CD4-positive, alpha-beta T cell (primary cell): ENCODE measurements at places on chromosomes 16 and 17. TPM values are rescaled to one million over a fixed set of nuclear protein-coding genes. Genes with fewer than 3 reads are reported as not detected.

- no peak overlapping the region for H3K27ac ChIP-seq
- H3K4me3 ChIP-seq, result no peak overlapping the region
Measured at GRCh38 chr16:65684230-65684629, 562.4 kb upstream of the CDH11 start.

DNA sequence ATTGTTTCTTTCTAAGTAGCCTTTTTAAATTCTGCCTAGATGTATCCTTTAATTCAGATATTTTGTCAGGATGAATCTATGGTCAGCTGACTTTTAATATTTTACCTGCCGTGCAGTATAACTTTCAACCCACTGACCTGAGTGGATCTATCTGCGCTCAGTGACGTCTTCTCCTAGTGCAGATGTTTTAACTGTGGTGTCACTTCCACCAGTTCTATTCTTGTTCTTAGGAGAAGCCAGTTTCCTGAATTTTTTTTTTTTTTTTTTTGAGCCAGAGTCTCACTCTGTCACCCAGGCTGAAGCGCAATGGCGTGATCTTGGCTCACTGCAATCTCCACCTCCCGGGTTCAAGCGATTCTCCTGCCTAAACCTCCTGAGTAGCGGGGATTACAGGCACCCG, 5.0 kb upstream of the TM4SF5 start:
- H3K27me3 ChIP-seq, result no peaks in the 10 kb centered on the region
- no peak overlapping the region for H3K4me3 ChIP-seq
- peak overlapping the region; percentile 40 for H3K27ac ChIP-seq
- H3K36me3 ChIP-seq, result no peaks in the 10 kb centered on the region
- peaks cover 5% of the 10 kb centered on the region for H3K4me1 ChIP-seq

- no peaks in the 10 kb centered on the region for H3K27me3 ChIP-seq
- no peaks in the 10 kb centered on the region for H3K4me1 ChIP-seq
- no peak overlapping the region for H3K4me3 ChIP-seq
- H3K27ac ChIP-seq, result no peak overlapping the region
- DNase-seq, result no peak
Measured at GRCh38 chr16:48441106-48441505, 55.9 kb upstream of the SIAH1 start.

- H3K4me1 ChIP-seq, result no peaks in the 10 kb centered on the region
- no peaks in the 10 kb centered on the region for H3K36me3 ChIP-seq
- no peak for DNase-seq
Measured at GRCh38 chr16:73171380-73171779, 123.5 kb upstream of the ZFHX3 start.

DNA sequence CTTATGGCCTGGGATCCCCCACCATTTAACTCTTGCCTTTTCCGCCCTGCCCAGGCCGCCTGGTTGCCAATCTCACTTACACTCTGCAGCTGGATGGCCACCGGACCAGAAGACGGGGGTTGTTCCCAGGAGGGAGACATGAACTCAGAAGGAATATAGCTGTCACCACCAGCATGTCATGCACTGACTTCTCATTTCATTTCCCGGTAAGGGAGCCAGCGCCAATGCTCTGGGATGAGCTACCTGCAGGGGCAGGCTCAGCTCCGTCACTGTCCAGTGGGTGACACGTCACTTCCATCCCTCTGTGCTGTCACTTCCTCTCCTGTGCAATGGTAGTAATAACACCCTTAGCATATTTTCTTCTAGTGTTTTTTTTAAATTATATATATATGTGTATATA, 26.7 kb downstream of the ITGAL start:
- H3K27me3 ChIP-seq, result no peaks in the 10 kb centered on the region
- peaks cover 88% of the 10 kb centered on the region for H3K36me3 ChIP-seq
- H3K27ac ChIP-seq, result no peak overlapping the region
- H3K4me1 ChIP-seq, result peaks cover 10% of the 10 kb centered on the region

- no peaks in the 10 kb centered on the region for H3K36me3 ChIP-seq
- no peaks in the 10 kb centered on the region for H3K27me3 ChIP-seq
- H3K27ac ChIP-seq, result no peak overlapping the region
- no peak overlapping the region for H3K4me3 ChIP-seq
- H3K4me1 ChIP-seq, result peaks cover 19% of the 10 kb centered on the region
Measured at GRCh38 chr17:7084088-7084487, 4.0 kb upstream of the CLEC10A start.

- H3K4me3 ChIP-seq, result no peak overlapping the region
- no peak overlapping the region for H3K27ac ChIP-seq
- no peak for DNase-seq
- H3K36me3 ChIP-seq, result no peaks in the 10 kb centered on the region
- H3K27me3 ChIP-seq, result no peaks in the 10 kb centered on the region
- H3K4me1 ChIP-seq, result peaks cover 41% of the 10 kb centered on the region
Measured at GRCh38 chr17:21272881-21273792, 11.4 kb upstream of the MAP2K3 start.

DNA sequence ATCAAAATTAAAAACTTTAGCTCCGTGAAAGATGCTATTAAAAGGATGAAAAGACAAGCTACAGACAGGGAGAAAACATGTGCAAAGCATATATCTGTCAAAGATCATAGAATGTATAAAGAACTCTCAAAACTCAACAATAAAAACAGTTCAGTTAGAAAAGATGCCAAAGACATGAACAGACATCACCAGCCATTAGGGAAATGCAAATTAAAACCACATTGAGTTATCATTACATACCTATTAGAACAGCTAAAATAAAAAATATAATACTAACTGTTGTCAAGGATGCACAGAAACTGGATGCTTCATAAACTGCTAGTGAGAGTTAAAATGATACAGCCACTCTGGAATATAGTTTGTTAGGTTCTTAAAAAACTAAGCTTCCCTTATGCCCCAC, 58.8 kb downstream of the NFATC3 start:
- H3K27ac ChIP-seq, result no peak overlapping the region
- H3K4me1 ChIP-seq, result peaks cover 14% of the 10 kb centered on the region
- H3K27me3 ChIP-seq, result no peaks in the 10 kb centered on the region
- H3K36me3 ChIP-seq, result peaks cover 34% of the 10 kb centered on the region
- no peak overlapping the region for H3K4me3 ChIP-seq

DNA sequence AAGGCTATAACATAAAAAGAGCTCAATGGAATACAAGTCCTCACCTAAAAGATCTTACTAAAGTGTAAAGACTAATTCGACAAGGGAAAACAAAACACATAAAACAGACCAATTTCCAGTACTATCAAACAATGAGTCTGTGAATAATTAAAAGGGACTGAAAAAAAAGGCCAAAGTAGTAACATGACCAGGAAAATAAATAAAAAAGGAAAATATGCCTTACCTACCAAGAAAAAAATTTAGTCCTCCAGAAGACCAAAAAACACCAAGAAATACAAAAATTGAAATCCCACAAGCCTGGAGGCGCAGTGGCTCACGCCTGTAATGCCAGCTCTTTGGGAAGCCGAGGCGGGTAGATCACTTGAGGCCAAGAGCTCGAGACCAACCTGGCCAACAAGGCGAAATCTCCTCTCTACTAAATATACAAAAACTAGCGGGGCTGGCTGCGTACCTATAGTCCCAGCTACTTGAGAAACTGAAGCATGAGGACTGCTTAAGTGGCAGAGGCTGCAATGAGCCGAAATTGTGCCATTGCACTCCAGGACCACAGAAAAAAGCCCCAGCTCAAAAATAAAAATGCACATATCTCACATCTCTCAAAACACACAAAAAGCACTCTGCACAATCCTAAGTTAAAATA, 60.8 kb downstream of the TEX14 start:
- H3K4me1 ChIP-seq, result peaks cover 10% of the 10 kb centered on the region
- no peaks in the 10 kb centered on the region for H3K27me3 ChIP-seq
- H3K36me3 ChIP-seq, result no peaks in the 10 kb centered on the region
- H3K27ac ChIP-seq, result peak overlapping the region; percentile 66

DNA sequence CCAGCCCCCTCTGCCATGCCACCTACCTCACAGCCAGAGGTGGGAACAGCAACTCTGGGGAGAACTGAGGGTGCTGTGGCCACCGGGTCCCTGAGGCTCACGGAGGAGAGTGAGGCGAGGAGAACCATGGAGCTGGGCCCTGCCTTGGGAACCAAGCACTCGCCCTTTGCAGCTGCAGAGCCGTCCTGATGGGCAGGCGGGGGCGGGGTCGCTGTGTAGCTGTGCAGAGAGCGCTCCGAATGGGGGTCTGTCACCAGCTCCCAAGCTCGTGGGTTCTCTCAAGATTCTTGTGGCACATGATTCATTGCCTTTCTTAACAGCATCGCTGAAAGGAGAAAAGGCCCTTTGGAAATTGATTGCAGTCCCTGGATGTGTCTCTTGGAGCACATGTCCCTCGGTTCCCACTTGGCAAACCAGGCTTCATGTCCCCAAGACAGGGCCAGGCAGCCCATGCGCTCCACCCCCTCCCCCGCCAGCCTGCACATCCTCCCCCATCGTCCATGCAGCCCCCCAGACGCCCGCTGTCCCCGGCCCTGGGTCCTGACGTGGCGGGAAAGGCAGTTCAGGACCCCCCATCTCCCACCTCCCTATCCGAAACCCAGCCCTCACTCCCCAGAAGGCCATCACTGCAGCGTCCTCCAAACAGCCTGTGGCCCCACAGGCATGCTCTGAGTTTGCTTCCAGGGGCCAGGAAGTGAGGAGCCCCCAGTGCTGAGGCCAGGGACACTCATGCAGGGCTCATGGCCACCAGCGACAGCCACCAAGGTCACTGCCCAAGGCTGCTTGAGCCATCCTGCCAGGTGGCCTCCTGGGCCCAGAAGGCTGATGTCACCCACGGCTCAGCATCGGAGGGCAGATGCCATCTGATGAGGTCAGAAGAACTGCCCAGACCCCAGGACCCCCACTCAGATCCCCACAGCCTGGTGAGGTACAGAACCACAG, 20.6 kb upstream of the CHMP6 start:
- no peak overlapping the region for H3K27ac ChIP-seq
- H3K4me3 ChIP-seq, result no peak overlapping the region
- no peaks in the 10 kb centered on the region for H3K36me3 ChIP-seq
- DNase-seq, result no peak

DNA sequence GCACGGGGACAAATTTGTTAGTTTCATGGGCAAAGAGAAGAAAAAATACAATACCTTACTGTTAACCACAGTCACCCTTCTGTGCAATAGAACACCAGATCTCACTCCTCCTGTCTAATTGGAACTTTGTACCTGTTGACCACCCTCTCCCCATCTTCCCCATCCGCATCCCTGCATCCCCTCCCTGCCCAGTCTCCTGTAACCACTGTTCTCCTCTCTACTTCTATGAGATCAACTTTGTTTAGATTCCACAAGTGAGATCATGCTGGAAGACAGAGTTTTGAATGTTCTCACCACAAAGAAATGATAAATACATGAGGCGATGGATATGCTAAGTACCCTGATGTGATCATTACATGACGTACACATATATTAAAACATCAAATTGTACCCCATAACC, 47.7 kb downstream of the CLEC16A start:
- H3K4me3 ChIP-seq, result no peak overlapping the region
- H3K4me1 ChIP-seq, result peaks cover 34% of the 10 kb centered on the region
- H3K36me3 ChIP-seq, result peaks cover 54% of the 10 kb centered on the region
- no peak overlapping the region for H3K27ac ChIP-seq
- H3K27me3 ChIP-seq, result no peaks in the 10 kb centered on the region
- no peak for DNase-seq

DNA sequence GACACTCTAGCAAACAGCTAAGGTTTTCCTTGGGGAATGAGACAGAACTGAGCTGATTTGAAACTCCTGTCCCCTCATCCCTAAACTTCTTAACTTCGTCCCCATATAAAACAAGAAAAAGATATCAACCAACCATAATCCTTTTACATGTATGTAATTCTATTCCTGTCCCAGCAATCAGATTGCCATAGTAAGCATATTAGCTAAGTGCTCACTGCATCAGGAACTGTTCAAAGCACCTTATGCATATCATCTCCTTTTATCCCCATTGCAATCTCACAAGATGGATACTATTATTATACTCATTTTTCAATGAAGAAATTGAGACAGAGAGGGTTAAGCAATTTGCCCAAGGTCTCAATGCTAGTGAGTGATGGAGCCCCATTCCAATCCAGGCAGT, 6.8 kb downstream of the KIF18B start:
- H3K36me3 ChIP-seq, result no peaks in the 10 kb centered on the region
- H3K4me3 ChIP-seq, result no peak overlapping the region
- no peak overlapping the region for H3K27ac ChIP-seq
- no peaks in the 10 kb centered on the region for H3K27me3 ChIP-seq
- peaks cover 3% of the 10 kb centered on the region for H3K4me1 ChIP-seq

GRCh38 chr16:12958366-12958765, 57.0 kb downstream of the SHISA9 start:
- no peaks in the 10 kb centered on the region for H3K4me1 ChIP-seq
- DNase-seq, result no peak

GRCh38 chr17:75588596-75589011, 1.0 kb downstream of the MYO15B start:
- H3K4me3 ChIP-seq, result peak overlapping the region; percentile 66
- no peak for DNase-seq
- H3K27ac ChIP-seq, result peak overlapping the region; percentile 55
- H3K36me3 ChIP-seq, result no peaks in the 10 kb centered on the region

DNA sequence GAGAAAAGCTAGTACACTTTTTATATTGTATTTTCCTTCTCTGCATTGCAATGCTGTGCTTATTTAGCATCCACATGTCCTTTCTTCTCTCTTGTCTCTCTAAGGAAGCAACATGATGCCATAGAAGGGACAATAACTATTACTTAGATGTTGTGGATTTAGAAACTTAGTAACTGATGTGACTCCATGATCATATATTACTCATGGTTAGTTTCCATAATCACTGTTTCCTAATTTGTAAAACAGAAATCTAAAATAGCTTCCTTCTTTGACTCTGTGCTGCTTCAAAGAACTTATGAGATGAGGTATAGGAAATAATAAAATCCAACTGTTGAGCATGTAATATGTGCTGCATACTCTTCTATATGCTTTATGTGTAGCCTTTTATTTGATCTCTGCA, 6.6 kb upstream of the ABCA5 start:
- H3K36me3 ChIP-seq, result no peaks in the 10 kb centered on the region
- no peak for DNase-seq
- H3K27ac ChIP-seq, result no peak overlapping the region

- H3K4me3 ChIP-seq, result no peak overlapping the region
- H3K27ac ChIP-seq, result no peak overlapping the region
- no peaks in the 10 kb centered on the region for H3K27me3 ChIP-seq
- no peaks in the 10 kb centered on the region for H3K36me3 ChIP-seq
- DNase-seq, result no peak
Measured at GRCh38 chr17:31015639-31016038, 44.8 kb downstream of the RNF135 start.

The OTOA gene
- 0.19 TPM for total RNA-seq

The RCVRN gene
- not detected for total RNA-seq

The LGALS9B gene
- not detected for total RNA-seq

The C17orf78 gene
- not detected for total RNA-seq

The SLC46A1 gene
- total RNA-seq, result 0.44 TPM
